ENCODE measurements at places on chromosomes 2 and 18.

GRCh38 chr18:74778191-74778847 lies 180.6 kb downstream of the ZNF407 start:
- no peak for DNase-seq

DNA sequence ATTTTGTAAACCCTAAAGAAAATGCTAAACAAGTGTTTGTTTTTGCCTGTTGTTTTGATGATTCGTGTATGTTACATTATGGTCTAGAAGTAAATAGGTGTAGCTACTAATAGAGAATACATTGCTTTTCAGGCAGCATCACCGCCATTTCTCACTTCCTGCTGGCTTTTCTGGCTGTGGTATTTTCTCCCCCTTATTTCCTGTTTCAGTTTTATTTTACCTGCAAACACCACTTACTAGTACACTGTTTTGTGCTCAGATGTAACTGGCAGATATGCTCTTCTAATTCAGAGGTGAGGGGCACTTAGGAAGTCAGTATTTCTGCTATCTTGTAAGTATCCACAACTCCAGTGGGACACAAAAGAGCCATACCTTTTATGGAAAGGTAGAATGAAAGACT lies 38.1 kb upstream of the SLC3A1 start:
- DNase-seq, result no peak

DNA sequence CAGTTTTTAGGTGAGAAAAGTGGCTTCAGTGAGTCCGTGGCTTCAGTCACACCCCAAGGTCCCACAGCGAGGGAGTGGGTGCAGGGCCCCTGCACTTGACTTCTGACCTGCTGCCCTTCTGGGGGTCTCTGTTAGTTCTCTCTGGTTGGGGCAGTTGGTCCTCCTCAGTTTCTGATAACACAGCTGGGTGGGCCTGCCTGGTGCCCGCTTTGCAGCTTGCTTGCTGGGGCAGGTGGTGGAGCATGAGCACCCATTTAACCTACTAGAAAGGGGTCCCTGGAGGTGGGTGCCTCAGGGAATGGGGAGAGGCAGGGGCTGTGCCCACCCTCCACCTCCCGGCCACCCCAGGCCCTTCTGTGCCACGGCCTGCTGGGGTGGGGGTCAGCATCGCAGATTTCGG lies 83.2 kb downstream of the ASB1 start:
- no peak for DNase-seq

- DNase-seq, result no peak
Measured at GRCh38 chr2:165032559-165032958, 77.2 kb upstream of the SLC38A11 start.

GRCh38 chr2:82728090-82728489 lies 1731.0 kb downstream of the SUCLG1 start:
- no peak for DNase-seq

DNA sequence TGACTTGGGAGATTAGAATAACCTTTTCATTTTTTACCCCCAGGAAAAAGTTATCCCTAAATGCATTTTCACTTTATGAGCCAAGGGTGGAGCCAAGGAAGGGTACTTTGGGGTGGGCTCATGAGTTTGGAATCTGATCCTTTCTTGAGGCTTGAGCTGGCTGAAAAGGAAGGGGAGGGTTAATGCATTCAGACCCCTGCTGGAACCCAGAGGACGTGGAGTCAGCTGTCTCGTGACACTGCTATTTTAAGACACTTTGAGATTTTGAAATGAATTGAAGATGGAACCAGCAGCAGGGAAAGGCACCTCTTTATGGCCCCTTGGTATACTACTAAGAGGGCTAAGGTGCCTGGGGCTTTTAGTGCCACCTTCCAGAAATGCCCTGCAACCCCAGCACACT lies 90.4 kb downstream of the MARCHF4 start:
- DNase-seq, result no peak
